Activated CD4-positive, alpha-beta T cell treated with anti-CD3 and anti-CD28 coated beads, Interleukin-2, amount 10 ng/mL, durations not matched to agents 24 days and 14 days (primary cell): ENCODE measurements at places on chromosomes 4 and X.

GRCh38 chrX:22135171-22135711 is 103.1 kb downstream of the PHEX start:
- DNase-seq = no peak

GRCh38 chr4:7330811-7331681 is 103.7 kb downstream of the PSAPL1 start:
- DNase-seq = no peak

- peak; percentile 84 for DNase-seq
Measured at GRCh38 chr4:182925298-182925757, 8.1 kb upstream of the DCTD start.

GRCh38 chr4:164872481-164872880 is 4.5 kb upstream of the APELA start:
- no peak for DNase-seq

DNA sequence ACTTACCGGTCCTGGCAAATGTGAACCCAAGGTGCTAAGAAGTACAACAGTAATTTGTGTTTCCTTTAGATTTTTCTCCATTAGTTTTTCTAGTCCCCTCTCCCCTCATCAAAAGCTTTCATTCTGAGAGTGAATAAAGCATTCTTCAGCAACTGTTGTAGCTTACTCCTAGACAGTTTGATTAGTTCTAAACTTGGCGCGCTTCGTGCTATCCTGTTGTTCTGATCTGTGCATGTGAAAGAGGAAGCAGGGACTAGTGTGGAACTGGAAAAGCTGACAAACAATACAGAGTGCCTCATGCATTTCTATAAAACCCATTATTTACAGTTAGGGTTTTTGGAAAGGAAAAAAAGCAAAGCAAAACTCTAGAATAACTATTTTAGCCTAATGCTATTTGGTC is 556.9 kb upstream of the SLIT2 start:
- no peak for DNase-seq
